ENCODE measurements at places on chromosomes 12 and 14.
A peak's percentile ranks its signal among the peaks of the same experiment; 100 is the strongest.

DNA sequence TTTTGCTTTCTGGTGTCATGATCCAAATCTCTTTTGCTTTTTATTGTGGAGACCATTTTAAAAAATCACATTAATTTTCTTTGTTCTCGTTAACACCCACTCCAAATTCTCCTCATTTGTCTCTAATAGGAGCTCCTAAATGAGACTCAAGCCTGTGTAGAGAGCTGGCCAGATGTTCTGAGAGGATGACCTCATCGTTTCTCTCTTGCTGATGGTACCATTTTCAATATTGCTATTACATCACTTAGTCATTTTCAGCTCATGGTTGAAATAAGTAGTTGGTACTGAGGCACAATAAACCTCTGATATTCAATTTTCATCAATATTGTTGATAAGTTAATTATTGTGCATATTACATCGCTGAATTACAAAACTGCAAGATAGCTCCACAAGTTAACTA lies 31.5 kb downstream of the SPTB start:
- DNase-seq = no peak

GRCh38 chr12:47920913-47921312 lies 16.1 kb upstream of the VDR start:
- no peak for DNase-seq

GRCh38 chr12:2794191-2794735 lies 507 bp upstream of the FKBP4 start:
- DNase-seq = peak; percentile 43

- DNase-seq = no peak
Observed at GRCh38 chr12:120984351-120984898, 6.1 kb downstream of the HNF1A start.

DNA sequence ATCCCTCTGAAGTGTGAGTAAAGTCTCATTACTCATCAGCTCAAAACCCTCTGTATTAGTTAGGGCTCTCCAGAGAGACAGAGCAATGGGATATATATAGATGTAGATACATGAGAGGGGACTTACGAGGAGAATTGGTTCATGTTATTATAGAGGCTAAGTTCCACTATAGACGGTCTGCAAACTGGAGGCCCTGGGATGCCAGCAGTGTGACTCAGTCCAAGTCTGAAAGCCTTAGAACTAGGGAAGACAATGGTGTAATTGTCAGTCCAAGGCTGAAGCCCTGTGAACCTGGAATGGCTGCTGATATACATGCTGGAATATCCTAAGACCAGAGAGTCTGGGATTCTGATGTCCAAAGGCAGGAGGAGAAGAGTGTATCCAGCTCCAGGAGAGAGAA lies 57.3 kb upstream of the CEP83 start:
- no peak for DNase-seq

- no peak for DNase-seq
Observed at GRCh38 chr12:62530596-62530995, 64.0 kb downstream of the MON2 start.

DNA sequence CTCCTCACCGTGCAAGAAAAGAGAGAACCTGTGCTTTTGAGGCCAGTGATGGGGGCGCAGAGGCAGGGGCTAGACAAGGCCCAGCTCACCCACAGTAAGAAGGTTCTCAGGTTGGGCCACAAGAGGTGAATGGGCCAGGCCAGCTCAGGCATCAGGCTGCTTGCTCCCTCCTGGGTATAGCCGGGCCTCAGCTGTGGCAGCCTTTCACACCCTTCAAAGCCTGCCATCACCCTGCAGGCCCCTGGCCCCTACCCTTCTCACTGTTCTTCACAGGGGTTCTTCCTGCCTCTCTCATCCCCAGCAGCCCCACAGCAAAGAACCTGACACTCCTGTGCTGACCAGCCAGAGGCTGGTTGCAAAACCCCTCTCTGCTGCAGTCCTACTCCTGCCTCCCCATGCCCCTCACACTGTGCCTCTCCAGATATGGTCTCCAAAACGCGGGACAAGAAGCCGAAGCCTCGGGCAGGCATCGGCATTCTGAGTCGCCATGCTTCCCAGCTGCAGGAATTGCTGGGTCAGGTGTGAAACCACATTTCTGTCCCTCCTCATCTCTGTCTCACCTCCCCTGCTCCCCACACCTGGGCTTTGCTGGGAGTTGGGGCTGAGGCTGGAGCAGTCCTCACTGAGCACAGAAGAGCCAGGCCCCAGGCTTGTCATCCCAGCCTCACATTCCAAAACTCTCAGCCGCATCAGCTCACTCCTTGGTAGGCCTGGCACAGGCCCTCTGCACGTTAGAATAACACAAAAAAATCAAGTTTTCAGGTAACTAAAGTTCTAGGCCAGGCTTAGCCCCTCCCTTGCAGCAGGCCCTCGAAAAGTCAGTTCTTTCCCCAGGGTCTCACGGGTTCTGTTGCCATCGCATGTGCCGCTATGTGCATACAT lies 6.9 kb upstream of the FAIM2 start:
- DNase-seq = no peak

Measured in activated CD4-positive, alpha-beta T cell treated with anti-CD3 and anti-CD28 coated beads for 36 hours (primary cell).